ENCODE measurements at places on chromosomes 13 and 19.

GRCh38 chr13:23572836-23573235 lies 2.6 kb downstream of the TNFRSF19 start:
- DNase-seq, result no peak

GRCh38 chr13:52156724-52157261 lies 2.6 kb downstream of the NEK3 start:
- DNase-seq, result no peak

- no peak for DNase-seq
Observed at GRCh38 chr13:77300176-77301037, 26.5 kb downstream of the MYCBP2 start.

GRCh38 chr13:53137779-53138178 lies 109.2 kb downstream of the OLFM4 start:
- DNase-seq, result no peak

DNA sequence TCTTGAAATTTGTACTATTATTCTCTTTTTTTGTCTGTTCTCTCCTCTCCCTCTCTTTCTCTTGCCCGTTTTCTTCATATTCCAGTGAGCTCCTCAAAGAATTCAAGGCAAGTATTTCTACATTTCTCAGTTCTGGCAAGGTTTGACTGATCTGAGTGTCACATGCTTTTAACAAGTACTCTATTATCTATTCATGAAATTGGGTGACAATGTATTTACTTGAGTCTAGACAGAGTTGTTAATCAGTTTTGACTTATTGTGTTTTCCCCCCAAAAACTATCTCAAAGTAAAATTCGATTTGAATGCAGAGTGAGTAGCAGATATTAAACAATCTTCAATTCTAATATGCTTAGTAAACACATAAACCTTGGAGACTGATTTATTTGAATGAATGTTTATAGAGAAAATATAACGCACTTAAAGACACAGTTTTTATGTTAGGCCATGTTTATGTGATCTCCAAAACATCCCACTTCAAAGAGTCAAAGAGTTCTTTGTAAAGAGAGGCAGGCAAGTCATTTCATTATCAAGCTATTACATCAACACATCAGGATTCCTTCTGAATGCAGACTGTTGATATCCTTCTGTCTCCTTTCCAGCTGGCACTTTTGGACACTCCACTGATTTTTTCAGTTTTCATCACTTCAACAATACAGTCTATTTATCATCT lies 166.6 kb downstream of the SLITRK6 start:
- no peak for DNase-seq

- DNase-seq, result no peak
Observed at GRCh38 chr13:45799451-45799850, 52.1 kb downstream of the SIAH3 start.

GRCh38 chr19:49391581-49392399 lies 3.7 kb downstream of the KASH5 start:
- DNase-seq, result peak; percentile 82

GRCh38 chr19:4327252-4327876 lies 11.3 kb downstream of the STAP2 start:
- DNase-seq, result peak; percentile 87

DNA sequence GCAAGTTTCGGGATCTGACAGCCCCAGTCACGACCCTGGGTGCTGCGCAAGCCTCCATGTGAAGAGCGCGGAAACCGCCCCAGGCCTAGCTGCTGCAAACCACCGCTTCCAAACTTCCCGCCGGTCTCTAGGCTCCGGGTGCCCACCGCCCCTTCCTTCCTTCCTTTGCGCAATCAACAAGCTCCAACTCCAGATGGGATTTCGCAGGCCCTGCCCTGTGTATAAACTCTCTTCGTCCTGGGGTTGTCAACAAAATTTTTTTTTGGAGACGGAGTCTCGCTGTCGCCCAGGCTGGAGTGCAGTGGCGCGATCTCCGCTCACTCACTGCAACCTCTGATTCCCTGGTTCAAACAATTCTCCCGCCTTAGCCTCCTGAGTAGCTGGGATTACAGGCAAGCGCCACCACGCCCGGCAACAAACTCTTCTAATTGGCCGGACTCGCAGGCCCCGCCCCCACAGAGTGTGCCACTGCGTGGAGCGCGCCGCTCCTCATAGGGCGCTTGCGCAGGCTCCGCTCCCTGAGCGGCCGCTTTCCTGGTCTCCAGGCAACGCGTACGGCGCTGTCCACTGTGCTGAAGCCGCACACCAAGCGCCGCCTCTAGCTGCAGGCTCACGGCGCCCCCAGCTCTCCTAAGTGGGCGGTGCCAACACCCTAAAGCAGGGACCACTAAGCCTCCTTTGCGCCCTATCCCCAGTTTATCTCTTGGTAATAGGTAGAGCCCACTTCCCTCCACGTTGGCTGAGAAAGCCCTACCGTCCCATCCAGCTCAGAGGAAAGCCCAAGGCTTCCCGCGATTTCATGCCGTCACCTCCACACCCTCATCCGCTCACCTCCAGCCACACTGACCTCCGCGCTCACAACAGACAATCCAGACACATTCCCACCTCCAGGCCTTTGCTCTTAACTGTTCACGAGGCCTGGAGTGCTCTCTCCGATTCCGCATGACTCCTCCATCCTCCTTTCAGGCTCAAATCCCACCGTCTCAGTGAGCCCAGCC lies 5.5 kb upstream of the QTRT1 start:
- DNase-seq, result peak; percentile 91

- no peak for DNase-seq
Observed at GRCh38 chr13:57030671-57031070, 110.0 kb upstream of the PRR20A start.

DNA sequence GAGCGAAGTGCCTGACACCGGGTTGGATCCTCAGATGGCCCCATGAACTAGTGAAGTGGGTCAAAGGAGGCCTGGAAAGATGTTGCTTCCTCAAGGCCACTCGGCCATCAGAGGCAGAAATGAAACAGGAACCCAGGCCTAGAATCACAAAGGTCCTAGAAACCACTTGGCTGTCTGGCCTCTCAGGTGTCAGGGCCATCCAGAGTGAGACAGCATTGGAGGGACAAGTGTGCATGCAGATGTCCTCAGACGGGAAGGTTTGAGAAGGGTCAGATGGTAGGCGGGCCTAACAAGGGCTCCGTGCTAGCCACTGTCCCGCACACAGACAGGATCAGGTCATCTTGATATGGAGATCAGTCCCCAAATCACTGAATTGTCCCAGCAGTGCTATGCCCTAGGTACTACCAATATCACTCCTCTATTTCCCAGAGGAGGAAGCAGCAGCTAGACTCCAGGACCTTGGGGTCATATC lies 14.3 kb downstream of the CCDC97 start:
- DNase-seq, result no peak

- DNase-seq, result no peak
Observed at GRCh38 chr19:46620716-46621115, 4.2 kb downstream of the PTGIR start.

- DNase-seq, result no peak
Observed at GRCh38 chr13:31514932-31515331, 224.4 kb upstream of the RXFP2 start.

- DNase-seq, result no peak
Observed at GRCh38 chr19:17835182-17836006, 12.4 kb downstream of the JAK3 start.

- peak; percentile 76 for DNase-seq
Observed at GRCh38 chr19:38634757-38635482, 12.5 kb upstream of the ACTN4 start.

DNA sequence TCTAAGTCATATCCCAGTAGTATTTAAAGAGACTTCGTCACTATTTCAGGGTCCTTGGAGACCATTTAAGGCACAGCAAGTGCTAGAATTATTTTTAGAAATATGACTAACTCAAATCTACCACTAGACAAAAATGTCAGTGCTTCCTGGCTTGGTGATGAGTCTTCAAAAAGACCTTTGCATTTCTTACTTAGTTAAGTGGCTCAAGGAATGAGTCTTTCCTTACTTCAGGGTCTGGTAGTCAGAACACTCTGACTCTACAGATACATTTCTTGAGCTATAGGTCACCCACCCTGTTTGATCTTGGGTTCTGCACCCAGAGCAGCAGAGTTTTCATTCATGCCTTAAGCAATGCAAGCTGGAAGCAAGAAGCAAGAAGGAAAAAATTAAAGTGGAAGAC lies 191.0 kb upstream of the HTR2A start:
- DNase-seq, result no peak

DNA sequence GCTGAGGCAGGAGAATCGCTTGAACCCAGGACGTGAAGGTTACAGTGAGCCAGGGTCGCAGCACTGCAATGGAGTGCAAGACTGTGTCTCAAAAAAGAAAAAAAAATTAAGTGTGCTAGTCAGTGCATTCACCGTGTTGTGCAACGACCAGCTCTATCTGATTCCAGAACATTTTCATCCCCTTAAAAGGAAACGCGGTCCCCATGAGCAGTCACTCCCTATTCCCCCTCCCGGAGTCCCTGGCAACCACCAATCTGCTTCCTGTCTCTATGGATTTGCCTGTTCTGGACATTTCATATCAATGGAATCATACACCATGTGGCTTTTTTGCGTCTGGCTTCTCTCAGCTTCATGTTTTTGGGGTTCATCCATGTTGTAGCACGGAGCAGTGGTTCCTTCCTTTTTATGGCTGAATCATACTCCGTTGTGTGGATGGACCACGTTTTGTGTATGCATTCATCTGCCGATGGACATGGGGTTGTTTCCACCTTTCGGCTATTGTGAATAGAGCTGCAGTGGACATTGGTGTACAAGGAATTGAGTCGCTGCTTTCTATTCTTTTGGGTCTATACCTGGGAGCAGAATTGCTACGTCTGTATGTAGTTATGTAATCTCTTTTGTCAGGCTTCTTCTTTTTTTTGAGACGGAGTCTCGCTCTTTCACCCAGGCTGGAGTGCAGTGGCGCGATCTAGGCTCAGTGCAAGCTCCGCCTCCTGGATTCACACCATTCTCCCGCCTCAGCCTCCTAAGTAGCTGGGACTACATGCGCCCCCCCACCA lies 19.8 kb downstream of the MYO9B start:
- no peak for DNase-seq

- no peak for DNase-seq
Observed at GRCh38 chr13:22789916-22790315, 390.9 kb upstream of the SGCG start.

GRCh38 chr13:114124921-114125320 lies 7.5 kb downstream of the RASA3 start:
- DNase-seq, result peak; percentile 80

DNA sequence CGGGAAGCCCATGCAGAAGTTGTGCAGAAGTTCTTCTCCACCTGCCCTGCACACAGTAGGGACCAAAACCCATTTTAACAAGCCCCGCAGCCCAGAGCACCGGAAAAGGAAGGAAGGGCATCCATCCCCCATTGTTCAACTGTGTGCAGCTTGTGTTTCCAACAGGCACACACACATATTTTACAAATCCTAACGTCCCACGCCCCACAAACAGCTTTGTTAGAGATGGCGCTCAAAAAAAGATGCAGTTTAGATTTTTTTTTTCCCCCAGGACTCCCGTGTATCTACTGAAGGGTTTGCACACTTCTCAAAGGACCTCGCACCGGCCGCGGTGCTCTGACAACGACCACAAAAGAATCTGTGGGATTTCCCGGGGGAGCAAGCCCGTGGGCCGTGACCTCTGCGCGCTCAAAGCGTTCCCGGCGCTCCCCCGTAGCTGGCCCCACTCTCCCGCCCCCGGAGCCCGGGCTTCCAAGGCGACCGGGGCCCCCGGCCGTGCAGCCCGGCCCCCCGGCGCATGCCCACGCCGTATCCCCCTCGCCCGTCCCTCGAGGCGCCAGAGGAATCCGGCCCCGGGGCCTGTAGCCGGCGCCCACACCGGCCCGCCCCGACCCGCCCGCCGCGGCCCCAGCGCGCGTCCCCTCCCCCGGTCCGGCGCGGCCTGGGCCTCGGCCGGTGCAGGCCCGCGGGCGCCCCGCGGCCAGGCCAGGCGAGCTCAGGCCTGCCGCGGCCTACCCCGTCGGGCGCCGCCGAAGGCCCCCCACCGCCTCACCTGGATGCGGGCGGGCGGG lies 523 bp downstream of the ELAVL1 start:
- DNase-seq, result no peak

DNA sequence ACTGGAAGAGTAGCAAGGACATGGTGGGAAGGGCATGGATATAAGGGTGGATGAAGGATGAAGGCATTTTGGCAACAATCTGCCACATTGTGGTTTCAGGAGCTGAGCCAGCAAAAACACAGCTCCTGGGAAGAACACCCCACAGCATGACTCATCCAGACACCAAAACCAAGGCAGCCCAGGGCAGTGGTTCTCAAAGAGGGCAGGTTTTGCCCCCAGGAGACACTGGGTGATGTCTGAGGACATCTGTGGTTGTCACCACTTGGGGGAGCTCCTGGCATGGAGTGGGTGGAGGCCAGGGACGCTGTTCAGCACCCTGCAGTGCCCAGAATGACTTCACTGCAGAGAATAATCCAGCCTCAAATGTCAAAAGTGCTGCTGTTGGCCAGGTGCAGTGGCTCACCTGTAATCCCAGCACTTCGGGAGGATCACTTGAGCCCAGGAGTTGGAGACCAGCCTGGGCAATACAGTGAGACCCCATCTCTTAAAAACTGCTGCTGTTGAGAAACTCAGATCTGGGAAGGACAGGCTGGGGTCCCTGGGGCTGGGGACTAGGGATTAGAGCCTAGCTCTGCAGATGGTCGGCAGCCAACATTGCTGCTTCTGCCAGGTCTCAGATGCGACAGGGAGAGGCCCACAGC lies 16.1 kb downstream of the ZFR2 start:
- DNase-seq, result peak; percentile 69

GRCh38 chr13:98039261-98039660 lies 85.8 kb downstream of the IPO5 start:
- DNase-seq, result no peak

GRCh38 chr13:28492569-28493367 lies 2.2 kb downstream of the FLT1 start:
- no peak for DNase-seq

GRCh38 chr13:112954488-112955270 lies 14.3 kb upstream of the MCF2L start:
- no peak for DNase-seq

GRCh38 chr19:1001538-1002166 lies 1.4 kb downstream of the GRIN3B start:
- DNase-seq, result no peak

DNA sequence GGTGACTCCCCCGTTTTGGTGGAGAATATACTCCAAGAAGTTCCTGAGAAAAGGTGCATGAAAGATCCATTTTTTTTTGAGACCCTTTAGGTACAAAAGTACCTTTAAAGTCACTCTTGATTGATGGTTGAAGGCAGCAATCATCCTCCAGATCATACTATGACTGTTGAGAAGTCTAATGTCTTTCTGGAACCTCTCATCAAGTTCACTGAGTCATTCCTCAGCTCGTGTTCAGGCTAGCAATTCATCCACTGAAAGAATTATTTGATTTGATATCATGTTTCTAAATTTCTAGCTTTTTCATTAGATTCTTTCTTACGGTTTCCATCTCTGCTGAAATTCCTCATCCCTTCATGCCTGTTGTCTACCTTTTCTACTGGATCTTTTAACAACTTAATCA lies 65.1 kb upstream of the GJB6 start:
- DNase-seq, result no peak

DNA sequence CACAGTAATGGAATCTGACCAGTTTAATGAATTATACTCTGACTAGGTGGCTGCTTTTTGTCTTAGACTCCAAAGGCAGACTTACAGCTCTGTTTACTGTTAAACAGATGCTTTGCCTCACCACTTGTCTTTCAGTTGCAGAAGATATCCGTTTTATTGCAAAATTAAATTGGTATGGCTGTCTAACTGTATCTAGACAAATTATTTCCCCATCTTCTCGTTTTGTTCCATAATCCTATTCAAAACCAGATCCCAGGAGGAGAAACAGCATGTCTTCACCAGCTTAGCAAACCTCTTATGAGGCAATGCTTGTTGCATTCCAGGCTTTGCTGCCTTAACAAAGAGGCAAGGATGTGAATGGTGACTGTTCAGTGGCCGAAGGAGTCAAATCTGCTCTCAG lies 215.6 kb downstream of the TDRD3 start:
- DNase-seq, result no peak

- no peak for DNase-seq
Observed at GRCh38 chr19:31535691-31536460, 186.6 kb upstream of the TSHZ3 start.
